Sigmoid colon (tissue), 7 donors: ENCODE measurements at places on chromosomes 13 and 19.
A peak's percentile ranks its signal among the peaks of the same experiment; 100 is the strongest.

DNA sequence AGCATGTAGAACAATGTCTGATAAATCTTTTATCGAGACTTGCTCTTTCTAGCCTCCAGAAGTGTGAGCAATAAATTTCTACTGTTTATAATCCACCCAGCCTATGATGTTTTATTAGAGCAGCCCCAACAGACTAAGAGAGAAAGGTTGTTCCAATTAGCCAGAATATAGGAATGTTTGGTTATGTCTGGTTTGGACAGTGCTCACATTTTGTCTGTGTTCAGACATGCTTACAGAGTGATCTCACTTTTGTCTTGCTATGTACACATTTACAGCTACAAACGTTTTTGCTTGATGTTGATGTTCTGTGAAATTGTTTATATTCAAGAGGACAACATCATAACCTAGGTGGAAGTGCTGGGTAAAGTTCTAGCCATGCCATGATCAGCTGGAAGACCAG, 18.0 kb upstream of the EVI5L start:
- DNase-seq, result no peak

DNA sequence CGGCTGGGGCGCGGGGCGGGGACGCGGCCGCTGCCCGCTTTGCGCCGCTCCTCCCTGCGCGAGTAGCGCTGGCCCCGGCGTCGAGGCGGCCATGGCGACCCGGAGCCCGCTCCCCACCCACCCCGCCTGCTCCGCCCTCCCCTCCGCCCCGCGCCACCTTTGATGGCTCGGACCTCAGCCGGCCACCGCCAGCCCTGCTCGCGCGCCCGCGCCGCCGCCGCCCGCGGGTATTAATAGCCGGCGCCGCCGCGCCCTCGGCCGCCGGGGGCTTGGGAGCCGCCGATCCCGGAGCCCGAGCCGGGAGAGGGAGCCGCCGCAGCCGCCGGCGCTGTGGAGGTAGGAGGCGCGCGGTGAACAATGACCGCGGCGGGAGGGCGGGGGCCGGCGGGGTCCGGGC, 261 bp downstream of the FARP1 start:
- peak; percentile 66 for DNase-seq

- DNase-seq, result no peak
Measured at GRCh38 chr13:41842036-41842620, 118.8 kb downstream of the VWA8 start.

DNA sequence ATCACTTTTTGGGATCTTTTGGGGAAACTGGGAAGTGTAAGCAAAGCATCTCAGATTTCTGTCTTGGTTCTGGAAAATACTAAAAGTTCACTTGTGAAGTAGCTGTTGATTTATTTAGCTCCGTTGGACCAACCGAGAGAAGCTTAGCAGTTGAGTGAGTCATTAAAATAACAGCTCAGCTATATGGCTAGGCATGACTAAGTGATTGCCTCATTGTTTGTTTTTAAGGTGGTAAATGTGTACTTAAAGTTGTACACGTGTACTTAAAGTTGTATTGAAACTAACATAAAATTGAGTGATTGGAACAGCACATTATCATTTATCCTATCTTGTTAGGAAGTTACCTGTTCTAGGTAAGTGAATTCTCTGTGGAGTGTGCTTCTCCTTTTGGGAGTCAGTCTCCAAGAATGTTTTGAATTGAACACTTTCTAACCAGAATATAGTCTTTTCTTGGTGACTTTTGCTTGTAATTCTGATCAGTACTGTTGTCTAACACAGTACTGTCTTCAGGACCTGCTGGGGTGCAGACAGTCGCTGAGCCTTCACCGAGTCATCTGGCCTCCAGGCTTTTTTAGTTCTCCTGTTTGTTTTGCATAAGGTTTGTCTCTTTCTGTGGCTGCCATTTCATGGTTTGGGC, 2.9 kb upstream of the DCUN1D2 start:
- DNase-seq, result no peak

DNA sequence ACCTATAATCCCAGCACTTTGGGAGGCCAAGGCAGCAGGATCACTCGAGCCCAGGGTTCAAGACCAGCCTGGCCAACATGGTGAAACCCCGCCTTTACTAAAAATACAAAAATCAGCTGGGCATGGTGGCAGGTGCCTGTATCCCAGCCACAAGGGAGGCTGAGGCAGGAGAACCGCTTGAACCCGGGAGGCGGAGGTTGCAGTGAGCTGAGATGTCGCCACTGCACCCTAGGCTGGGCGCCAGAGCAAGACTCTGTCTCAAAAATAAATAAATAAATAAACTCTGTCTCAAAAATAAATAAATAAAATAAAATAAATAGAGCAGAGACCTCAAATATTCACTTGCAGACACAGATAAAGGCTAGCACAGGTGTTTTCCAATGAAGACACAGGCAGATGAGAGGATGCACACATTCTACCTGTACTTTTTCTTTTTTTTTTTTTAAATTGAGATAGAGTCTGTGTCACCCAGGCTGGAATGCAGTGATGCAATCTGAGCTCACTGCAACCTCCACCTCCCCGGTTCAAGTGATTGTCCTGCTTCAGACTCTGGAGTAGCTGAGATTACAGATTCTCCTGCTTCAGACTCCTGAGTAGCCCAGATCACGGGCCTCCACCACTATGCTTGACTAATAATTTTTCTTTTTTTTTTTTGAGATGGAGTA, 2.7 kb upstream of the RPS16 start:
- no peak for DNase-seq

GRCh38 chr13:30346153-30346788, 38.9 kb upstream of the KATNAL1 start:
- no peak for DNase-seq
